ENCODE measurements at places on chromosomes 5 and 9.

- no peak for DNase-seq
Observed at GRCh38 chr5:172414531-172415361, 39.6 kb downstream of the SH3PXD2B start.

DNA sequence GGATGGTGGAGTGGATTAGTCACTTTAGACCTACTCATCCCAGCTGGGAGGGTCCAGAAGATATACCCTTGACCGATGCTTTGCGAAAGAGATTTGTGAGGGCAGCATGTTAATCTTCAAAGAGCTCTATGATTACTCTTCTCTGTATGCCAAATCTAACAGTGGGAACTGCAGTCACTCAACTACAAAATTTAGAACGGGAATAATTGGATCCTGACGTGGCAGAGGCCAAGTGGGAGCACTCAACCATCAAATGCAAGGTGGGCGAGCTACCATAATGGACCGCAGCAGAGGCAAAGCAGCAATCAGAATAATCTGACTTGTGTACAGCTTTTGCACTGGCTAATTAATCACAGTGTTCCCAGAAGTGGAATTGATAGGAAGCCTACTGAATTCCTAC is 20.4 kb downstream of the NSA2 start:
- DNase-seq = no peak

- no peak for DNase-seq
Observed at GRCh38 chr9:76552751-76553455, 93.9 kb downstream of the GCNT1 start.

GRCh38 chr9:16039218-16039987 is 486.6 kb downstream of the CCDC171 start:
- no peak for DNase-seq

GRCh38 chr5:88691945-88692868 is 190.8 kb downstream of the MEF2C start:
- DNase-seq = no peak

DNA sequence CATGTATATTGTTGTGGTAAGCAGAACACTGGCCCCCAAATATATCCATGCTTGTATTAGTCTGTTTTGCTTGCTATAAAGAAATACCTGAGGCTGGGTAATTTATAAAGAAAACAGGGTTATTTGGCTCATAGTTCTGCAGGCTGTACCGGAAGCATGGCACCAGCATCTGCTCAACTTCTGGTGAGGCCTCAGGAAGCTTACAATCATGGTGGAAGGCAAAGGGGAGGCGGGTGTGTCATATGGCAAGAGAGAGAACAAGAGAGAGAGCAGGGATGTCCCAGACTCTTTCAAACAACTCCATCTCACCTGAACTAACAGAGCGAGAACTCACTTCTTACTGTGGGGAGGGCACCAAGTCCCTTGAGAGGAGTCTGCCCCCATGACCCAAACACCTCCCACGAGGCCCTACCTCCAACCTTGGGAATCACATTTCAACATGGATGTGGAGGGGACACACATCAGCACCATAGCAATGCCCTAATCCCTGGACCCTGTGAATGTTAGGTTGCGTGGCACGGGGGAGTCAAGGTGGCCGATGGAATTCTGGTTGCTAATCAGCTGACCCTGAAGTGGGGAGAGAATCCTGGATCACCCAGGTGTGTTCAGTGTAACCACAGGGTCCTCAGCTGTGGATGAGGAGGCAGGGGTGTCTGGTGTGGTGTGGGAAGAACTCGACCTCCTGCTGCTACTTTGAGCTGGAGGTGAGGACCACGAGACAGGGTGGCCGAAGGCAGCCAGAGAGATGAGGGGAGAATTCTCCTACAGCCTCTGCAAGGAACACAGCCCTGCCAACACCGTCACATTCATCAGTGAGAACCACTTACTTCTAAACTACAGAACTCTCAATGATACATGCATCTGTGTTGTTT is 172.8 kb downstream of the AUH start:
- no peak for DNase-seq

DNA sequence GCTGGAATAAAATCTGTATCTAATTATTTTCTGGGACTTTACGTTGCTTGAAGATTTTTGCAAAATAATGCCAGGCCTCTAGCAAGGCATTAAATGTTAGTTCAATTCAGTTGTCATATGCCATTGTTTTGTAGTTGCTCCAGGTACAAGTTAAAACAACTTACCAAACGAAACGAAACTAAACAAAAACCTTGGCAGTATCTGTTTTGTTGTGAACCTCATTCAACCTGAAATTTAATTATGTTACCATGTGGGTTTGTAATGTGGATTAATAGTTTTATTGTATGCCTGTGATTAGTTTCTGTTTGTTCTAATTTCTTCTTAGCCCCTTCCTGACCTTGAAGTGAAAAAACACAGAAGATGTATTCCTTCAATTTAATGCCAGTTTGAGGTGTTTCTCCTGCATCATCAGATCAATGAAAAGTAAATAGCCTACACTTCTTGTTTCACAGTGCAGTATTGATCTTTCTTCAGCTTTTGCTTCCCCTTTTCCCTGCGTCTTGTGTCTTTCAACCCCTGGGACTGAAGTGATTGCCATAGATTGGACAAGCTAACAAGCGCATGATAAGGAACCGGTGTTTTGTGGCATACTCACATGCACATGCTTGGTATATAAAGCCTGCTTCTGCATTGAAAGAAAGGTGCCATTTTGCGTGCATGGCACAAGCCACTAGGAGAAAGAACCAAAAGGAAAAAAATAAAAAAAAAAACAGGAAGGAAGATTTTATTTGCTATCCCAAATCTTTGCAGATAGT is 699.0 kb upstream of the ARRDC3 start:
- DNase-seq = no peak

DNA sequence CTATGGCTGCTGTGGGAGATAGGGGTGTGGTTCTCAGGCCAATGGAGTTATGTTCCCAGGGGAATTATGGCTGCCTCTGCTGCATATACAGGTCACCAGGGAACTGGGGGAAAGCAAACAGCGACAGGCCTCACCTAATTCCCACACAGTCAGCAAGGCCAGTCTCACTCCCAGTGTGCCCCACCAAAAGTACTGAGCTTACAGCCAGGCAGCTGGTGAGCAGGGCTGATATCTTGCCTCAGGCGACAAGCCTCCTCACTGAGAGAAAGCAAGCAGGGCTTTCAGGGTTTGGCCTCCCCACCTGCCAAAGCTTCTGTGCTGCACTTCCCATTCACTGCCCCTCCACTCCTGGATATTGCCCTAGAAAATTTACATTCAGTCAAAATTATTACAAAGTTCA is 273.8 kb upstream of the TARS1 start:
- DNase-seq = no peak

GRCh38 chr5:10339958-10340357 is 13.5 kb upstream of the MARCHF6 start:
- DNase-seq = no peak

- DNase-seq = no peak
Observed at GRCh38 chr5:1137567-1138444, 25.9 kb upstream of the SLC12A7 start.

- no peak for DNase-seq
Observed at GRCh38 chr5:103915081-103915480, 352.5 kb upstream of the NUDT12 start.

DNA sequence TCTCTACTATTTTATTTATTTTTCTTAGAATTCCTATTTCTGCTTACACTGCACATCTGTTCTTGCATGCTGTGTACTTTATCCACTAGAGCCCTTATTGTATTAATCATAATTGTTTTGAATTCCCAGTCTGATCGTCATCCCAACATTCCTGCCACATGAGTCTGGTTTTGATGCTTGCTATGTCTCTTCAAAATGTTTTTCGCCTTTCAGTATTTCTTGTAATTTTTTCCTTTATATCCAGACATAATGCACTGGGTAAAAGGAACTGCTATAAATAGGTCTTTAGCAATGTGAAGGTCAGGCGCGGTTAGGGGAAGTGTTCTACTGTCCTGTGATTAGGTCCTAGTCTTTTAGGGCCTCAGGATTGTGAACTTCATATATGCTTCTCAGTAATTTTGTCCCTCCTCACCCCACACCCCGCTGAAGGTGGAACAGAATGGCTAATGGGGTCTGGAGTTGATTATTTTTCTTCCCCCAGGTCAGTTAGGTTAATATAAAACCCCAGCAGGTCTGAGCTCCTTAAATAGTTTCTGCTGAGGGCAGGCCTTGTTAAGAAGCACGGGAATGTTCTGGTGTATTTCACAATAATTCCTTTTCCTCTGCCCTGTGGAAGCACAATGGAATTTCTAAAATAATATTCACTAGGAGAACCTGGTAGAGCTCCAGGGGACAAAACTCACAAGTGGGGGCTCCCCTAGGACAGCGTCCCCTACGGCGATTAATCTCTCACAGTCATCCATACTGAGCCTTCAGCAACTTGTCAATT is 146.6 kb upstream of the TUT7 start:
- DNase-seq = no peak

DNA sequence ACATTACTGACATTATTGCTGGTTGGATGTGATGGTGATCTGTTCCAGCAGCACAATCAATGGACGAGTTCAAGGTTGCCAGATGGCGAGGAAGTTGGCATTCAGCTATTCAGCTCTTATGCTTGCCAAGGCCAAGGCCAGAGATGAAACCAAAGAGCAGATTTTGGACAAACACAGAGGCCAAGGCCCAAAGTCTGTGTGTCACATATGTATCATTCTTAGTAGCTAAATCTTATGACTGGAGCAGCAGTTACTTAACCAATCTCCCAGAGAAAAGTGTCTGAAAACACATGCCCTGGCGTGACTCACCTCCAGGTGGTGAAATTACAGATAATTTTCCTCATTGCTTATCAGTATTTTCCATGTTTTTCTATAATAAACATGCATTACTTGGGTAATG is 189.0 kb upstream of the EGFLAM start:
- DNase-seq = no peak

- DNase-seq = no peak
Observed at GRCh38 chr9:19470567-19470966, 61.8 kb downstream of the ACER2 start.

DNA sequence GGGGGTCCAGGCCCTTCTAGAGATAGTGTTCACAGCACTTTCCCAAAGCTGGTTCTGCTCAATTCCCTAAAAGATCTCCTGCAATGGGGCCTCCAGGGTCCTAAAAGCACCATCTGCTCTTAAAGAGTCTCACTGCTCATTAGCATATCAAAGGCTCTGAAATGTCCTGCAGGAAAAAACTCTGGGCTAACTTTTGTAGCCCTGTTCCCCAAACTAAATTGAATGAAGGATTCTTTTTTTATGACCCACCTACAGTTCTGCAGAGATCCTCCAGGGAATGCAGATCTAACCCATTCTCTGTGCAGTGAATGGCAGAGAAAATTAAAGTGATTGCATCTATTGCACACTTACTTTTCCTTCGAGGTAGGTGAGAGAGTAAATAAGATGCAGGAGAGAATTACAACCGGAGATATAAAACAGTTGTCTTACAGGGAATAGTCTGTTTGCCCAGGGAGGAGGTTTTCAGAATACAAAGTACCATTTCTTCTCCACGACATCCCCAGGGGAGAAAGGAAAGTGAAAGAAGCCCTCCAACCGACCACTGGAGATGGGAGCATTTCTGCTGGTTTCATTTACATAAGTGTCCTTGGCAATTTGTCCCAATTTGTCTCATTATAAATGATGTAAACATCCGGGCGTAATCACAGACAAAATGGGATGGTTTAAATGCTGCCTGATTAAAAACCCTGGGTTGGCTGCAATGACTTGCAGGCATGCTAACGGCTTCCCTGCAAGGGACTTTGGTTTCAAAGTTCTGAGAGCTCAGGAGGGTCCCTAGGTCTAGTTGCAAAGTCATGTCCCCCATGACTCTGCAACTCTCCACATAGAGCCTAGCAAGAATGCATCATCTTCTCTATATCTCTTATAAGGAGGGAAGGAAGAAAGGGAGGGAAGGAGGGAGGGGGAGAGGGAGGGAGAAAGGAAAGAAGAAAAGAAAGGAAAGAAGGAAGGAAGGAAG is 114.0 kb downstream of the KCNIP1 start:
- no peak for DNase-seq

DNA sequence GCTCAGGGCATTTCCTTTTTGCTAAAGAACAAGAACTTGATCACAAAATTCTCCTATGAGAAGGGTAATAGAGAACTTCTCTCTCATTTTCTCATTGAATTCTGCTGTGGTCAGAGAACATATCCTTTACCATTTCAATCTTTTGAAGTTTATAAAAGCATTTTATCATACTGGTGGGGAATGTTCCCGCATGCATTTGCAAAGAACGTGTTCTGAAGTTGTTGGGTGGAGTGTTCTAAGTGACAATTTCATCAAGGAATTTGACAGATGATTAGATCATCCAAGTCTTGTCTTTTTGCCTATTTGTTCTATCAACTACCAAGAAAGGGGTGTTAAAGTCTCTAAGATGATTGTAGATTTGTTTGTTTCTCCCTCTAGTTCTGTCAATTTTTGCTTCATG is 163.4 kb upstream of the FREM1 start:
- DNase-seq = no peak

DNA sequence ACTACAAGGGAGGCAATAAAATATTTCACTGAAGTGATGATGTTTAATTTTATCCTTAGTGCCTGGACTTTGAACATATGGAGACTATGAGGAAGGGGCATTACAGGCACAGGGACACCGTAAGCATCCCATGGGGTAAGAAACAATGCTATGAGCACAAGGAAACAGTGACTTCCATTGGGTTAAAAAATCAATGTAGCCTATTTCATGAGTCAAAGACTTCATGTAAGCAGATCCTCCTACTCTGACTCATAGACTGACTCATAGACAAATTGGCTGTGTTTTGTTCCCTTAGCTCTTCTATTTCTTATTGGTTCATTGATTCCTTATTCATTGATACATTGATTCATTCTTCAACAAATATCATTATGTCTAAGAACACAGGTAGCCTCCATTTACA is 351.0 kb downstream of the PRELID2 start:
- no peak for DNase-seq

DNA sequence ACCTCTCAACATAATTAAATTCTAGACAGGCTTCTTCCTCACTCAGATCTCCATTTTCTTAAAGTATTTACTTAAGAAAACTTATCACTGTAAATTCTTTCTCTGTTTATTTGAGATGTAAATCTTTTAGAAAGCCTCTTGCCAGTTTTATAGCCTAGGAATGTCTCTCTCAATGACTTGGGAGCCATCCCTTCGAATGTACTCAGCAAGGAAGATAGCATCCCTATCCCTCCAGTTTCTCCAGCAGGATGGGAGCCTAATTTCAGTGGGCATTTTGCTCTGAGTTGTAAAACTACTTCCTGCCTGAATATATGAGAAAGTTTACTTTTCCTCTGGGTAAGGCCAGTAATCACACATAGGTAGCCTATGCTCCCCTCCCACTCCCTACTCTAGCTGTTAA is 558.5 kb upstream of the ARRDC3 start:
- no peak for DNase-seq

DNA sequence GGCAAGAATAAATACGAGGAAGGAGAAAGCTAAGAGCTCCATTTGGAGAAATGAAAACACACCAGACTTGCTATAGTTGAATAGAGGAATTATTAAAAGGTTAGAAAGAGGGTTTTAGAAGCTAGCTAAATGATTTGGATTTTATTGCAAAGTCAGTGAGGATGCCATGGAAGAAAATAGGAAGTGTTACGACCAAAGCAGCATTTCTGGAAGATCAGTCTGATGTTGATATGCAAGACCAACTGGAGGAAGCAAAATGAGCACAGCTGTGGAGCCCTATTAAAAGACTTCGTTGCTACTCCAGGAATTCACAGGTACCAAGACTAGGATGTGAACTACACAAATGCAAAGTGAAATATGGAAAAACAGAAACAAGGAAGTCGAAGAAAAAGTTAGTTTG is 2.1 kb downstream of the DHX29 start:
- DNase-seq = no peak
